ENCODE measurements at places on chromosomes 1 and 21.

GRCh38 chr1:208090388-208091301 lies 153.5 kb downstream of the PLXNA2 start:
- no peak for DNase-seq

DNA sequence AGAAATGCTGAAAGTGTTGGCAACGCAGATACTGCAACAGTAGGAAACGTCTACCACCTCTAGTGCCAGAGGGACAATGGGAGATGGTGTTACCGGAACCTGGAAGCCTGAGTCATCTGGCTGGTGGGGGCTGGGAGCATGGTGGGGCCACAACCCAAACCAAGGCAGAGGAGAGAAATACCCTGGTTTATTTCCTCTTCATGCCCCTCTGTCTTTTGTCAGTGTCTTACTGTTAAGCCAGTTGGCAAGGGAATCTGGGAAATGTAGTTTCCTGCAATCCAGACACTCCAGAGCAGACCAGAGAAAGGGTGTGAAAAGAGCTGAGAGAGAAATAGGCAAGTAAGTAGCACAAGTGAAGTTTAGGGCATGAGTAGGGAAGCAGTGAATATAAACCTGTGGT lies 14.8 kb downstream of the DNTTIP2 start:
- DNase-seq: peak; percentile 50

DNA sequence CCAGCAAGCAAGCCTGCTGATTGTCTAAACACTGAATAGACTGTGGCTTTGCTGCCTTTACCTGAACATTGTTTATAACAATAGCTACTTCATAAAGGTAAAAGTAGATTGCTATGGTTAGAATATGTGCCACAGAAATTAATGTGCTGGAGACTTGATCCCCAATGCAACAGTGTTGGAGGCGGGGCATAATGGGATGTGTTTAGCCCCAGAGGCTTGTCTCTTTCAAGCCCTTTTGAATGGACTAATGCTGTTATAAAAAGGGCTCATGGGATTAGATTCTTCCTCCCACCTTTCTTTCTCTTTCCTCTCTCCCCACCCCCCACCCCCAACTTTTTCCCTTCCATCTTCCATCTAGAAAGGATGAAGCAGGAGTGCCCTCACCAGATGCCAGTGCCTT lies 80.2 kb upstream of the PPP2R5A start:
- DNase-seq: no peak

GRCh38 chr1:87115891-87116290 lies 201.5 kb downstream of the HS2ST1 start:
- no peak for DNase-seq

GRCh38 chr1:92927870-92928269 lies 33.4 kb downstream of the DIPK1A start:
- DNase-seq: no peak

DNA sequence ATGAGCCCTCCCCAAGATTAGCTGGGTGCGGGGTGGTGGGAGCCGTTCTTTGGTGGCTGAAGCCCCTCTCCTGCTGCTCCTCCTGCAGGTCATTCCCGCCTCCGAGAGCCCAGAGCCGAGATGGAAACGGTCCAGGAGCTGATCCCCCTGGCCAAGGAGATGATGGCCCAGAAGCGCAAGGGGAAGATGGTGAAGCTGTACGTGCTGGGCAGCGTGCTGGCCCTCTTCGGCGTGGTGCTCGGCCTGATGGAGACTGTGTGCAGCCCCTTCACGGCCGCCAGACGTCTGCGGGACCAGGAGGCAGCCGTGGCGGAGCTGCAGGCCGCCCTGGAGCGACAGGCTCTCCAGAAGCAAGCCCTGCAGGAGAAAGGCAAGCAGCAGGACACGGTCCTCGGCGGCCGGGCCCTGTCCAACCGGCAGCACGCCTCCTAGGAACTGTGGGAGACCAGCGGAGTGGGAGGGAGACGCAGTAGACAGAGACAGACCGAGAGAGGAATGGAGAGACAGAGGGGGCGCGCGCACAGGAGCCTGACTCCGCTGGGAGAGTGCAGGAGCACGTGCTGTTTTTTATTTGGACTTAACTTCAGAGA lies 448 bp downstream of the G0S2 start:
- peak; percentile 81 for DNase-seq

DNA sequence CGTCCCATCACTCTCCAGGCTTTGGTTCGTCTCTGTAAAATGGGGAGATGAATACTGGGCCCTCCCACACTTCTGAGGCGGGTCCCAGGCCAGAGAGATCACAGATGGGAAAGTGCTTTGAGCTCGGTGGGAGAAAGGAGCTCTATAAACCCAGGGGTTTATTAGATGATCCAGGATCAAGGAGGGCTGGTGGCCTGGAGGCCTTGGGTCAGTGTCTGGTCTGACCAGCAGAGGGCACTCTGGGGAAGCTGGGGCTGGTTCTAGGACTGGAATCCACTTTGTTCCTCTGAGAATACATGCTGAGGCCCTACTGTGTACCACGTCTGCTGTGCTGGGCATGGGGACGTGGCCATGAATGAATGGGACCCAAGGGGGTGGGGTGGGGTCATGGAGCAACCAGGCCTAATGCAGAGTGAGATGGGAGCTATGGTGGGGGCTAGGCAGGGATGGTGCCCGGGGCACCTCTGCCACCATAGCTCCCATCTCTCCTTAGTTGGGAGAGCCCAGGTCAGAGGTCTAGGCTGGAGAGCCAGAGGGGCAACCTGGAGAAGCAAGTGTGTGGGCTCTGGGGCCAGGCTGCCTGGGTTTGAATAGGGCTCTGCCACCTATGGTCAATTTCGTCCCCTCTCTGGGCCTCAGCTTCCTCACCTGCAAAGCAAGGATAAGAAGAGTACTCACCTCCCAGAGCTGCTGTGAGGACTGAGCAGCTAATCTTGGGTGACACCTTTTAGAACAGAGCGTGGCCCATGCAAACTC lies 9.0 kb upstream of the FAM131C start:
- peak; percentile 88 for DNase-seq

- DNase-seq: no peak
These were observed 154.2 kb downstream of the ASTN1 start for GRCh38 chr1:177010211-177010825.

GRCh38 chr1:208864366-208864965 lies 620.3 kb upstream of the PLXNA2 start:
- DNase-seq: no peak

GRCh38 chr1:109850194-109850593 lies 60.5 kb upstream of the CSF1 start:
- no peak for DNase-seq

- DNase-seq: no peak
These were observed 25.6 kb upstream of the DMBX1 start for GRCh38 chr1:46464013-46464548.

GRCh38 chr1:41902159-41902577 lies 16.6 kb downstream of the HIVEP3 start:
- peak; percentile 96 for DNase-seq

DNA sequence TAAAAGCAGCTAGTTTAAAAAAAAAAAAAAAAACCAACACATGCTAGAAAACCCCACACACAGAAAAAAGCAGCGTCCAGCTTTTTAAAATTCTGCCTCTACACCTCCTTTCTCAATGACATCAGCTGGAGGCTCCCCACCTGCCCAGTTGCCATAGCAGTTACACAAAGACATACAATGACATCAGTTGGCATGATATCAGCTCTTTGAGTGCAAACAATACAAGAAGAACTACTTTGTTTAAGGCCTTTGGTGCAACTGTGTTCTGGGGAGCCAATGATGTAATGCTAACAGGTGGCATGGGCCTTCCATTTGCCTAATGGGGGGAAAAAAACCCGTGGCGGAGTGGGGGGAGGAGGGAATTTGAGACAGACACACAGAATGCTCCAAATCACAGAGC lies 32.9 kb downstream of the DUSP10 start:
- DNase-seq: no peak

DNA sequence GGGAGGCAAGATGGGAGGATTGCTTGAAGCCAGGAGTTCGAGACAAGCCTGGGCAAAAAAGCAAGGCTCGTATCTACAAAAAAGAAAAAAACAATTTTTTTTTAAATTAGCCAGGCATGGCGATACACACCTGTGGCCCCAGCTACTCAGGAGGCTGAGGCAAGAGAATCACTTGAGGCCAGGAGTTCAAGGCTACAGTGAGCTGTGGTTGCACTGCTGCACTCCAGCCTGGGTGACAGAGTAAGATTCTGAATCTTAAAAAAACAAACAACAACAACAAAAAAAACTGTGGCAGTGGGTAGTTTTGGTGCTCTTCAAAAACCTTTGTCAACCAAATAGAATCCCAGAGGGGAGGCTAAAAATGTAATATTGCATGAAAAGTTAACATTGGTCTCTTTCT lies 734 bp downstream of the PTPN22 start:
- no peak for DNase-seq

GRCh38 chr21:36194024-36194423 lies 37.4 kb downstream of the DOP1B start:
- no peak for DNase-seq

DNA sequence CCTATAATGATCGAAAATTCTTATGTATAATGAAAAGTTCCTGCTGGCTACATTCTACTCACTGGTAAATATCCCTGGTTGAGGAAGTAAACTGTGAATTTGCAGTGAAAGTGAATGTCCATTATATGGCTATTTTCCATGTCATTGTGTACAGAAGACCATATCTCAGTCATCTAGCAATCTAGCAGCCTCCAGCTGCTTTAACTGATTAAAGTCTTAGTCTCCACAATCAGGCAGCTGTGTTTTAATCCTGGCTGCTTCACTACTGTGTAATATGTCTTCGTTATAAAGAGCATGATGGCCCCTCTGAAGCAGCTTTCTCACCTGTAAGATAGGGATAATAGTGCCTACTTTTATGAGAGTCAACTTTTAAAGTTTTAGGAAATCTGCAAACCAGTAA lies 11.4 kb downstream of the CLCA2 start:
- DNase-seq: no peak

DNA sequence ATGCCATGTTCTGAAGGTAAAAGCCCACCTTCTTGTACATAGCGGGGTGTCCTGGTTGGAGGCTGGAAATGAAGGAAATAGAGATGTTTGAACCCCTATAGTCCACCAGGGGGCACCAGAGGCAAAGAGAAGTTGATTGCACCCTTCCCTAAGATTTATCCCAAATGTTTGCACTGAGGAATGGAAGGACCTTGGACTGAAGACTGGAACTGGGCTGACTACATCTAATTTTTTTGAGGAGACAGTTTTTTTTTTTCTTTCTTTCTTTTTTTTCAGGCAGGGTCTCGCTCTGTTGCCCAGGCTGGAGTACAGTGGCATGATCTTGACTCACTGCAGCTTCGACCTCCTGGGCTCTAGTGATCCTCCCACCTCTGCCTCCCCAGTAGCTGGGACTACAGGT lies 55.3 kb upstream of the EIF4G3 start:
- DNase-seq: no peak

GRCh38 chr1:173870252-173871075 lies 2.3 kb downstream of the ZBTB37 start:
- DNase-seq: no peak

- no peak for DNase-seq
These were observed 68.4 kb upstream of the SSBP3 start for GRCh38 chr1:54474310-54475251.

DNA sequence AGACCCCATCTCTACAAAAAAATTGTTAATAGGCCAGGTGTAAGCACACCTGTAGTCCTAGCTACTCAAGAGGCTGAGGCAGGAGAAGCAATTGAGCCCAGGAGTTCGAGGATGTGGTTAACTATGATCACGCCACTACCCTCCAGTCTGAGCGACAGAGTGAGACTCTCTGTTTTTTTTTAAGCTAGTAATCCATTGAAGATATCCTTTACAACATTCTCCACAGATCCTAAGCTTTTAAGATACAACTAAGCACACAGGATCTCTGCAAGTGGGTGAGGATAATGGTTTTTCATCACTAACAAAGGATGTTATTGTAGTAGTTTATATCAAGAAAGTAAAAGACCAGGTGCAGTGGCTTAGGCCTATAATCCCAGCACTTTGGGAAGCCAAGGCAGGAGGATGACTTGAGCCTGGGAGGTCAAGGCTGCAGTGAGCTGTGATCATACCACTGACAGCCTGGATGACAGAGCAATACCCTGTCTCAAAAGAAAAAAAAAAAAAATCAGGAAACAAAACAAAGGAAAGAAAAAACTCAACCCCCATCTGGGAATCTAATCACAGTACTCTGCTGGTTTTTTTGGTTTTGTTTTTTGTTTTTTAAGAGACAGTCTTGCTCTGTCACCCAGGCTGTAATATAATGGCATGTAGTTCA lies 166.1 kb downstream of the RERE start:
- no peak for DNase-seq

GRCh38 chr1:93079685-93080141 lies 630 bp downstream of the MTF2 start:
- peak; percentile 59 for DNase-seq

GRCh38 chr1:202659974-202660373 lies 50.3 kb downstream of the SYT2 start:
- DNase-seq: no peak

DNA sequence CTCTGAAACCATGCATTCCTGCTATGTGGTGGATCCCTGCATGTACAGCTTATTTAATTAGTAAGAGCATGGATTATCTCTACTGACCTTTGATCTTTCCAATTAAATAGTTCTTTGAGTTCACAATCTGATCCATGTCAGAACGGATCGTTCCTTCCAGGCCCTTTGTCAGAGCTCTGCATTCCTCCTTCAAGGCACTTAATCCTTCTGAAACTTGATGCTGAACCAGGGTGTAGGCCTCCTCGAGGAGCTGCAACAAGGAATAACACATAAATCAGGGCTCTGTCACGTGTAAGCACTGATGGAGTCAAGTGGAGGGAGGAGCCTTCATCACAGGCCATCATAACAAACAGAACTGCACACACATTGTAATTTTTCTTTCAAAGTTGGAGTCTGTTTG lies 68.4 kb upstream of the EDEM3 start:
- no peak for DNase-seq
